ENCODE measurements at places on chromosomes 2 and 18.

DNA sequence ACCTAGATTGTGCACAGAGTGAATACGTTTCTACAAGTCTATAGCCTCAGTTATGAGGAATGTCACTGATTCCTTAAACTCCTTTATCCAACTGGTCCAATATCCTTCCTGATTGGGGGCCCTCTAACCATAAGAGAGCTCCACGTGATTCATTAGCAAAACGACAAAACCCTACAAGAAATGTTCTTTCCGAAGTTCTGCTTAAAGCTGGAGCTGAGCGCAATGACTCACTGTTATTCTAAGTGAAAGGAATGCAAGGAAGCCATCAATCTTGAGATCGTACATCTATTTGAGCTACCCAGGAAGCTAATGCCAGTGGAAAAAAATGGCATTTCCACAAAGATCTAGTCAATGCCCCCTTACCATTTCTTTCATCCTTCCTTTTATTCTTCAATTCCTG lies 354.9 kb upstream of the CDH20 start:
- peak; percentile 55 for DNase-seq

- no peak for DNase-seq
Measured at GRCh38 chr2:169653636-169654035, 40.6 kb downstream of the CFAP210 start.

DNA sequence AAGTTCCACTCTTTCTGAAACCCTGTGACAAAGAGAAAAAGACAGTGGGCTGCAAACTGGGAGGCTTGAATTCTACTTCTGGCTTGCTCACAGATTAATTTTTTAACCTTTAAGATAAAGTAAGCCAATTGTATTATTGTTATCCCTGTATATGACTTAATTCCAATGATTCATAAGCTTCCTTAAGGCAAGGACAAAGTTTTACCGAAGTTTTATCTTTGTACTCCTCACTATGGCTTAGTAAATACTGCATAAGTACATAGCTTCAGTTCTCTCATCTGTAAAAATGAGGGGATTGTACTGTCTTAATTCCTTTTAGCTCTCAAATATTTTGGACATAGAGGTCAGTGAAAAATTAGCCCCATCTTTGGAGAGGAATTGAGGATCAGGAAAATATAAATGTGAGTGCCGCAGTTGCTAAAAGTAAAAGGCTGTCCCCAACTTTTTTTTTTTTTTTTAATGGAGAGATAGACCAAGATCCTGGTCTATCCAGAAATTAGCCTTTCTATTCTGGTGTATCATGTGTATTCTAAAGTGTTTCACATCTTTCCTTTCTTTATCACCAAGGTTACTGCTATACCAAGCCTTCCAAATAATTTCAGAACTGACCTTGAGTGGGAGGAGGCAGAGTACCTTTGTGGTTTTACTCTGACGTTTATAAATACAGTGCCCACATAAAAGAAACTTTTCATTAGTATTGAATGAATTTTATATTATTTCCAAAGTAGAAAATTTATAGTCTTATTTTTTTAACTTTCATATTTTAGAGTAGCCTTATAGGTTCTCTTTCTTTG lies 13.3 kb downstream of the RELCH start:
- DNase-seq: no peak

GRCh38 chr2:154280543-154280942 lies 408.8 kb downstream of the GALNT13 start:
- no peak for DNase-seq

- DNase-seq: peak; percentile 42
Measured at GRCh38 chr2:63888490-63889402, 47.0 kb downstream of the UGP2 start.

DNA sequence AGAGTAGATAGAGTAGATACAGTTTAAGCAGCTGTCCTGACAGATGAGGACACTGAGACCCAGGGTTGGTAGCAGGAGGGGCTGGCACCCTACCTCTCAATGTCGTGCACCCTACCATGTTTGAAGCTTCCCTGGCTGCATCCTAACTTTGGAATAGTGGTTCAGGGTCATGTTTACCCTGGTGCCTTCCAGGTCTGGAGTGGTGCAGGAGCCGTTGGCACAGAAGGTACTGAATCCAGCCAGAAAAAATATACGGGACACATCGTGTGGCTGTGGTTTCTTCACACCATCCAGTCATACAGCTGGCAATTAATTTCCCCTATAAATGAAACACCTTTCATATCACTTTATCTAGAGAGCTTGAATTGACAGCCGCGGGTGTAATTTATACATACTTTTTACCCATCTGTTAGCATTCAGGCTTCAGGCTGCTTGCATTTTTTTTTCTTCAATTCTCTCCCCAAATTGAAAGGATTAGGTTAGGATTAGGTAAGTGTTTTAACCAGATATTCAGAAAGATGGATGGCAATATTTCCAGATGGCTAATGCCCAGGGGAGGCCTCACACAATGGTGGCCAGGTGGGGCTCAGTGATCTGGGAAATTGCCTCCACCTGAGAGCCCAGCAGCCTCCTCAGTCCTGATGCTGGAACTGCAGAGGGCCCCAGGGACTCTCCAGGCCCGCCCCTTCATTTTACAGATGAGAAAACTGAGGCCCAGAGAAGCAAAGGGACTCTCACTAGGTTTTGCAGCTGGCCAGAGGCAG lies 127.0 kb downstream of the CELF4 start:
- DNase-seq: no peak

GRCh38 chr2:65177751-65178442 lies 48.0 kb upstream of the RAB1A start:
- DNase-seq: peak; percentile 10

DNA sequence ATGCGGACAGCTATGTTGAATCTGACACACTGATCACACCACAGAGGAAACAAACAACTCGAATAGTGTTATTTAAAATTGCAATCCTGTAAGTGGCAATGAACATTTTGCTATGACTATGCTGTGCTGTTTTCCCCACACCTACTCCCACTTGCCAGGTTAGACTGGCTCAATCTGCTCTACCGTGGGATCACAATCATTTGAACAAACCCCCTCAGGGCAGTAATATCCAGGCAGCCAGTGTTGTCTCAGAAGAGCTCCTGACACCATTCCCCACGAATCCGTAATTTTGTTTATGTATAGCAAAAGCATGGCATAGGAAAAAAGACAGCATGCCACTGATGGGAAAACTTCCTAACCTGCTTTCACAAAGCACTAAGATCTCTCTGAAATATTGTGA lies 284.3 kb downstream of the ERBB4 start:
- DNase-seq: no peak

DNA sequence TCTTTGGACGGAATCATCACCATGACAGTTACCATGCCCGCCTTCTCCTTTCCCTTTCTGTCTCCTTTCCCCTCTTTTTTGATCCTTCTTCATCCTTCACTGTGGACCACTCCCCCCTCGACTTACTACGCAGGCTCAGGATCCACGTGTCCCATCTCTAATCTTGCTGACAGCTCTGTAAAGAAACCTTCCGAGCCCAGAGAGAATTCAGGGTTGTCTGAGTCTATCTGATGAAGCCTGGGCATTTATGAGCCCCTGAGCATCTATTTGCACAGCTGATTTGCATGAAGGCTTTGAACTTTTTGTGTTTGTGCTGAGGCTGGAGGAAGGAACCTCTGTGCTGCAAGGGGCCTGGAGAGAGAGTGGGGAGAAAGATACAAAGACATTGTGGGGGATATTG lies 50.7 kb downstream of the CIB4 start:
- DNase-seq: no peak

- DNase-seq: no peak
Measured at GRCh38 chr18:55738483-55739114, 150.6 kb upstream of the TCF4 start.
